ENCODE measurements at places on chromosomes 1 and 21. TPM values are rescaled to one million over a fixed set of nuclear protein-coding genes. Genes with fewer than 3 reads are reported as not detected.

Gene ERO1B
- 8.5 TPM for total RNA-seq

Gene AADACL3
- not detected for total RNA-seq

Gene AGT
- under 0.01 TPM for total RNA-seq

Gene S100A3
- total RNA-seq: 1.3 TPM

Gene TAS1R1
- not detected for total RNA-seq

Gene TAS1R3
- 0.11 TPM for total RNA-seq

Gene LCE2A
- total RNA-seq: not detected

Gene MROH9
- total RNA-seq: not detected

Gene SLAMF7
- total RNA-seq: not detected

Gene WDR64
- total RNA-seq: under 0.01 TPM

Gene THEM5
- total RNA-seq: 0.33 TPM

Gene UBXN10
- total RNA-seq: not detected

Gene PLA2G2A
- total RNA-seq: not detected

Gene GPR52
- total RNA-seq: 0.43 TPM

Gene CADM3
- not detected for total RNA-seq

Gene GPR89A
- 22.3 TPM for total RNA-seq

Gene RPTN
- not detected for total RNA-seq

Gene HPCAL4
- not detected for total RNA-seq

Gene PRDM16
- 0.11 TPM for total RNA-seq
